Activated CD8-positive, alpha-beta memory T cell treated with anti-CD3 and anti-CD28 coated beads for 4 hours (primary cell): ENCODE measurements at places on chromosomes 2 and 18.

DNA sequence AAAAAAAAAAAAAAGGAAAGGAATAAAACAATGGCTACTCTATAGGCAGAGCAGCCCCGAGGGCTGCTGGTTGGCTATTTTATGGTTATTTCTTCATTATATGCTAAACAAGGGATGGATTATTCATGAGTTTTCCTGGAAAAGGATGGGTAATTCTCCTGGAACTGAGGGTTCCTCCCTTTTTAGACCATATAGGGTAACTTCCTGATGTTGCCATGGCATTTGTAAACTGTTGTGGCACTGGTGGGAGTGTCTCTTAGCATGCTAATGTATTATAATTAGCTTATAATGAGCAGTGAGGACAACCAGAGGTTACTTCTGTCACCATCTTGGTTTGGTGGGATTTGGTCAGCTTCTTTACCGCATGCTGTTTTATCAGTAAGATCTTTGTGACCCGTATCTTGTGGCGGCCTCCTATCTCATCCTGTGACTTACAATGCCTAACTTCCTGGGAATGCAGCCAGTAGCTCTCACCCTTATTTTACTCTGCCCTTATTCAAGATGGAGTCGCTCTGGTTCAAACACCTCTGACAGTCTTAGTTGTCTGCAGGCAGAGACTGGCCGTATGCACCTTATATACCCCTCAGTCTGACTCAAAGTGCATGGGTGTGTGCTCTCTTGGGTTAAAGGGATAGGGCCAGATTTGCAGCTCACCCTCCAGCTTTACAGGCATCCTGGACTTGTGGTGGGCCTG is 57.7 kb downstream of the HAUS1 start:
- DNase-seq = no peak

DNA sequence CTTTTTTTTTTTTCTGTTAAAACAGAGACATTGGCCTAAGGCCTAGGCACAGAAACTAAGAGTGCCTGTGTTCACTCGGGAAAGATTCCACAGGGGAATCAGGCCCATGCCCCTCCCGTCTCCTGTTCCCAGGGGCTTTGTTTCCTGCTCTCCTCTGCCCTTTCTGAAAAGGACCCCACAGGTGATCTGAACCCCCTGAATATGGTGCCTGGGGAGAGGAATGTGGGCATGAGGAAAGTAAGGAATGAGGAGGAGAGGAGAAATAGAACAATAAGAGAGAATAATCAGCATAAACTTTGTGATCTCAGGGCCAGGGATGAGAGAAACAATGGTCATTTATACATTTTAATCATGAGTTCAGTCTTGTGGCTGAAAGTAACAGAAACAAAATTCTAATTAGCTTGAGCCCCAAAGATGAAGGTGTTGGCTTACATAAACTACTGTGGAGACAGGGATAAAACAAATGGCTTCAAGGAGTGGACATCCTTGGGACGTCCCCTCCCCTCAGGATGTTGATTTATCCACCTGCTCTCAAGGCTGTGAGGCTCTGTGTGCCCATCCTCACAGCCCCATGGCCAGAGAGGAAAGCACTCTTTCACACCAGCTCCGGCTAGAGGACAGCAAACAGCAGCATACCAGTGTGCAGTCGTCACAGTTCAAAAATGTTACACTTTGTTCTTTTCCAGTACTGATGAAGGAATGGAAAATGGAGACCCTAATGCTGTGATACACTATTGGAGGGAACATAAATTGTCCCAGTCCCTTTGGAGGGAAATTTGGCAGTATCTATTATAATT is 46.4 kb upstream of the MRPL33 start:
- DNase-seq = no peak

GRCh38 chr18:42105394-42105793 is 150.4 kb downstream of the PIK3C3 start:
- DNase-seq = no peak

- no peak for DNase-seq
Measured at GRCh38 chr18:58753976-58754375, 82.7 kb downstream of the MALT1 start.

- no peak for DNase-seq
Measured at GRCh38 chr2:24337890-24338289, 22.4 kb downstream of the ITSN2 start.
